ENCODE measurements at places on chromosomes 16 and 17.

DNA sequence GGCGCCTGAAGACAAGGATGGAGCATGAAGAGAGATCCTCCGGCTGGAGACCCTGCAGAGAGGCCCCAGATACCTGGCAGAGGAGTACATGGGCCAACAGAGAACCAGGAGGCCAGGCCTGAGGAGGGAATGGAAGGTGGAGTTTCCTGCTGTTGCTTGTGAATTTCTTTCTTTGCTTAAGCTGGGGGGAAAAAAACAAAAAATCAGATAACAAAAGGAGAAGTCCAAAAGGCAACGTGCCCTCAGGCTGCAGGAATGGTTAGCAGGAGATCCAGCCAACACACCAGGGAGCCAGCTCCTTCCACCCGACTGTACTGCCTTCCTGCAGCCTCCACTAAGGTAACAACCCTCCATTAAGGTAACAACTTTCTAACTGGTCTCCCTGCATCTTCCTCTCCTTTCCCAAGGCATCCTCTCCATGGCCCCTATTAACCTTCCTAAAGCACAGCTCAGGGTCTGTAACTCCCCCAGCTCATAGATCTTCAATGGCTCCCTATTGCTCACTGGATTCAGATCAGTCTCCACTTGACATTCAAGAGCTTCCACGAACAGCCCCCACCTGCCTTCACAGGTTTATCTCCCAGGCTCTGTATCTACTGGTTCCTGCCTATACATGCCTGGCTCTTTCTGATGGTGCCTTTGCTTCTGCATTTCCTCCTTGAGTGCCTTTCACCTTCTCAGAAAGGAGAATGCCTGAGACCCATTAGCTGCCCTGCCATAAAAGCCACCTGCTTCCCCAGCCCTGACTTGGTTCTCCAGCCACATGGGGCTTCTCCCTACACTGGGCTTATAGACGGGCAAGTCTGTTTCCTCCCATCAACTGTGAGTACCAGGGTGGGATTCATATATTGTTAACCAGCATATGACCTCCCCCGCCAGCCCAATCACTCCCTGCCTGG is 725 bp upstream of the ARL5C start:
- no peak for DNase-seq

GRCh38 chr17:13728781-13729180 is 127.1 kb upstream of the HS3ST3A1 start:
- no peak for DNase-seq

DNA sequence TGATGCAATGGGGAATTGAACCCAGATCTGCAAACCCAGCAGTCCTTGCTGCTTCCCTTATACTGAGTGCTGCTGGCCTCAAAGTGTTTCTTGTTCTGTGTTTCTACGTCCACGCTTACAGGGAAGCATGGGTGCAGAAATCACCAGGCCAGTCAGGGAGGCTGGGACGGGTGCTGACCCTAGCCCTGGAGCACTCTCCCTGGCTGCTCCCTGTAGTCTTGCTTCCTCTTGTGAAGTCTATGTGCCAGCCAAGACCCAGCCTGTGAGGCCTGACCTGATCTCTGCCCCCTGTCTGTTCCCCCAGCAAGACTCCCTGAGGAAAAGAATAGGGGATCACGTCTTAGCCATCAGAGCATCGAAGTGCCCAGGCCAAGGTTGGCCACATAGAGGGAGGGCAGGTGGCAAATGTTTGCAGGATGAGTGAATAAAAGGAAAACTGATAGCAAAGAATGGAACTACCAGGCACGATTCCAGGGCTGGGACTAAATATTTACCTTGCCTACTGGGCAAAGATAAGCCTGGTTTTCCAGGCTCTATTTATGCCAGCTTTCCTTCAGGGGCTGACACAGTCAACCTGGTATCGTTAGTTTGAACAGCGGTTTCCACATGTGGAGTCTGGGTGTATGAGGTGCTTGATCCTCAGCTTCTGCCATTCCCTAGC is 41.2 kb upstream of the RHOT1 start:
- no peak for DNase-seq

DNA sequence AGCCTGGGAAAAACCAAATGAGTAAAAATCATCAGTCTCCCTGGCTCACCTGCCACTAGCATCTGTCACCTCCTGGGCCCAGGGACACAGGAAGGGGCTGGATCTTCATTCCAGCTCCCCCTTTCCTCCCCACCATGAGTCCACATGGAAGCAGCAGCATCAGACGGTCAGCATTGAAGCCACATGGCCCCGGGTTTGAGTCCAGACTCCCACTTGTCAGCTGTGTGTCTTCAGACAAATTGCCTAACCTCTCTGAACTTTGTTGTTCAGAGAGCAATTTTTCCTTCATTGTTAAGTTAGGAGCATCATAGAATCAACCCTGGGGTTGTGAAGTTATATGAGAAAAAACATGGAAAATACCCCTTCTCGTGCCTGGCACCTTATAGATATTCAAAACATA is 10.7 kb downstream of the CACNG4 start:
- no peak for DNase-seq

- no peak for DNase-seq
Measured at GRCh38 chr16:80614908-80615671, 74.3 kb downstream of the DYNLRB2 start.

DNA sequence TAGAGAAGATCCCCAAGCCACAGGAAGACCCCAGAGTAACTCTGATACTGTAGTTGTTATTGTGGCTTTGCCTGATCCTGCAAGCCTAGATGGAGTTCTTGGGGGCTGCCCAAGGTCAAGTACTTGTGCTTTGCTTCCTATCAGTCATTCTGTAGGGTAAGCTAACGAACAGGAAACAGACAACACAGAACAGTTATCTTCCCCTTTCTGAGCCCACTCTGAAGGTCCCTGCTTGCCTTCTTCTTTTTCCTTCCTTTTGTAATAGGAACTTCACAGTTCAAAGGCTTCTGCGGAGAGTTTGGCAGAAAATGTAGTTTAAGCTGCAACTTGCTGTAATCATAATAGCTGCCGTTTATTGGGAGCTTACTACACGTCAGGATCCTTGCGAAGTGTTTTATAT is 494.1 kb upstream of the ERCC4 start:
- DNase-seq: no peak

GRCh38 chr17:76273445-76274111 is 8.4 kb downstream of the UBALD2 start:
- no peak for DNase-seq

GRCh38 chr17:18896146-18896545 is 38.2 kb downstream of the PRPSAP2 start:
- no peak for DNase-seq

GRCh38 chr17:61345825-61346666 is 53.6 kb upstream of the TBX2 start:
- no peak for DNase-seq

GRCh38 chr17:79829004-79829403 is 10.2 kb downstream of the CBX4 start:
- no peak for DNase-seq

GRCh38 chr17:65718601-65719000 is 157.2 kb upstream of the AXIN2 start:
- DNase-seq: no peak

DNA sequence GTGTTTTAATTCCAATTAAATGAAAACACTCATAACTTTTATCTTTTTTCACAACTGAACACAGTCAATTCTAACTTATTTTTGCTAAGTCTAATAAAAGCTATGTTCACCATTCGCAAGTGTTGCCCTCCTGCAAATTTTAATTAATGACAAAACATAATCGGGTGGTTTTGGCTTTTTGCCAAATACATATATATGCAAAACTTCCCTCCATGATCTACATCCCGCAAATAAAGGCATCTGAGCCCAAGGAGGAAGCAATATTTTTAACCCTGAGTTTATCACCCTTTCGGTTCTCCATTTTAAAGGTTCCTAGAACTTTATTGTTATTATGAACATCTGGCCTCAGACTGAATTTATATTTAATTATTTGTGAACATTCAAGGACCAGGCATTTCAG is 507.9 kb downstream of the CDH13 start:
- DNase-seq: no peak

GRCh38 chr16:84278968-84279367 is 15.7 kb upstream of the WFDC1 start:
- DNase-seq: no peak

DNA sequence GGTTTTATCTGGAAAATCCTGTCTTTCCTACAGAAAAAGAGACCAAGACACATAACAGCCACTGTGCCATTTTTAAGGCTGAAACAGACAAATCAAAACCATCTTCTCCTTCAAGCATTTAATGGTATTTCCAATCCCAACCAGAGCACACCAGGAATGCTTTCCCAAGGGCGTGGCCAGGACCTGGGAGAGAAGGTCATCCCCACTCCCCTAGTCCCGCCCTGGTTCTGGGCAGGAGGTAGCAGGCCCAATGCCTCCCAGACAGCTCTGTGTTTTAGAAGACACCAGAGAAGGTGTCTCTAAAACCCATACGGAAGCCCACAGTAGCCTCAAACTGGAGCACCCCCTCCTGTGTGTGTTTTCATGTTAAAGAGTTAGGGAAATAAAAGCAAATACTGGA is 214.4 kb downstream of the ZFHX3 start:
- DNase-seq: no peak

DNA sequence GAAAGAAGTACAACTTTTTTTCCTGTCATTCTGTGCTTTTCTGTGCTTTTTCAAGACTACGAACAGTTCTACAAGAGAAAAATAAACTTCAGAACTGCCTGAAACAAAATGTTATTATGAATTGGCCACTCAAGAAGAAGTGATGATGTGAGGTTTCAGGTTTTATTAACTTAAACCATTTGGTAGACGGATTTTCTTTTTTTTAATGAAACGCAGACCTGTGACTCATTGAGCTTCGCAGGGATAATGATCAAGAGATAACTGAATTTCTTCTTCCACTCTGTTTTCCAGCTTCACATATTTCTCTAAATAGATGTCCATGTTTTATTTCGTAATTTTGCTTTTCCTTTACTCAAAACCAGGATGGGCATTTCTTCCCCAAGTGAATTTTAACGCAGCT is 32.7 kb downstream of the AIPL1 start:
- DNase-seq: no peak

DNA sequence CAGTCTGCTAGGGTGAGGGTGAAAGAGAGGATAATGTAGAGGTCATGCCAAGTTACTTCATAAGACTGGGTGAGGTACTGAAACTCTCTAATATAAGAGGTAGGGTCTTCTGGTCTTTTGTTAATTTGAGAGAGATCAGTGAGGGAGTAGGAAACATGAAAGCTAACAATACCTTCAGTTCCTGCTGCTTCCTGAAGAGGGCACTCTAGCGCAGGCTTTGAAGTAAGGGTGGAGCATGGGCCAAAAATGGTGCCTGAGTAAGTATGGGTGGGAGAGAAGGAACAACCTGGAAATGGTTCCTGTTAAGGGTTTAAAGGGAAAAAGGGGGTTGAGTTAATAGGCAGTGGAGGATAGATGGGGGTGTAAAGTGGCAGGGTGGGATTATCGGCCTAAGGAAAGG is 2449.5 kb downstream of the TP53TG3F start:
- DNase-seq: no peak

GRCh38 chr17:6052926-6053325 is 17.3 kb upstream of the WSCD1 start:
- DNase-seq: no peak

- DNase-seq: no peak
Measured at GRCh38 chr17:79655672-79656290, 44.9 kb upstream of the RBFOX3 start.

DNA sequence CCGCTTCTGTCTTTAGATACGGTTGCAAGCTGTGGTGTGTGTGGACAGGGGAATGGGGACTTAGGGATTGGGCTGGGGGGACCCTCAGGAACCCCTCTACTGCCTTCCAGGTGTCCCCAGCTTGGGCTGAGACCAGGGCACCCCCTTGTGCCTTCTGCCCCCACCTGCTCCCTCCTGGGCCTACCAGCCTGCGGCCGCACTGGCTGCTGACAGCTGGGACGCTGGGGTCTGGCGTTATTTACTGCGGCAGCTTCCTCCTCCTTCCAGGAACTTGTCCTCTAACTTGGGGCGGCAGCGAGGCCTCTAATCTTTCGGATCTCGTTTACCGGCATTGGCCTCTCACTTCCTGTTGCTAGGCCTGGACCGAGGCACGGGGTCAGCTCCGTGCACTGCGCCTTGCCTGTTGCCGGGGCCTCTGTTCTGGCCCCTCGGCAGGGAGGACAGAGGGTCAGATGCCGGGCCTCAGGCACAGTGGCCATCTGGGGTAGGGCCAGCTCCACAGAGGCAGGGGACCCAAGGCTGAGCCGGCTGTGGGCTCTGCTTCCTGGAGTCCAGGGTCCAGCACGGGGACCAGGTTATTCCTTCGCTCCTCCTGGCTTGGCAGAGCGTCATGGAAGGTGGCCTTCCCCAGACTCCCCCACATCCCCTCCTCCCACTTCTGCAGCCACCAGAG is 31.8 kb downstream of the TMEM235 start:
- DNase-seq: no peak

GRCh38 chr16:89764711-89765201 is 43.4 kb downstream of the ZNF276 start:
- DNase-seq: no peak

- no peak for DNase-seq
Measured at GRCh38 chr17:10649602-10650001, 7.5 kb downstream of the MYH3 start.

- no peak for DNase-seq
Measured at GRCh38 chr17:14381606-14382005, 80.7 kb downstream of the HS3ST3B1 start.

GRCh38 chr17:12959441-12959840 is 58.4 kb downstream of the ELAC2 start:
- no peak for DNase-seq

GRCh38 chr17:5533486-5534315 is 47.3 kb downstream of the MIS12 start:
- DNase-seq: no peak

GRCh38 chr17:75353176-75353575 is 52.3 kb downstream of the GRB2 start:
- DNase-seq: no peak

- DNase-seq: no peak
Measured at GRCh38 chr17:58007781-58008706, 998 bp upstream of the SRSF1 start.

DNA sequence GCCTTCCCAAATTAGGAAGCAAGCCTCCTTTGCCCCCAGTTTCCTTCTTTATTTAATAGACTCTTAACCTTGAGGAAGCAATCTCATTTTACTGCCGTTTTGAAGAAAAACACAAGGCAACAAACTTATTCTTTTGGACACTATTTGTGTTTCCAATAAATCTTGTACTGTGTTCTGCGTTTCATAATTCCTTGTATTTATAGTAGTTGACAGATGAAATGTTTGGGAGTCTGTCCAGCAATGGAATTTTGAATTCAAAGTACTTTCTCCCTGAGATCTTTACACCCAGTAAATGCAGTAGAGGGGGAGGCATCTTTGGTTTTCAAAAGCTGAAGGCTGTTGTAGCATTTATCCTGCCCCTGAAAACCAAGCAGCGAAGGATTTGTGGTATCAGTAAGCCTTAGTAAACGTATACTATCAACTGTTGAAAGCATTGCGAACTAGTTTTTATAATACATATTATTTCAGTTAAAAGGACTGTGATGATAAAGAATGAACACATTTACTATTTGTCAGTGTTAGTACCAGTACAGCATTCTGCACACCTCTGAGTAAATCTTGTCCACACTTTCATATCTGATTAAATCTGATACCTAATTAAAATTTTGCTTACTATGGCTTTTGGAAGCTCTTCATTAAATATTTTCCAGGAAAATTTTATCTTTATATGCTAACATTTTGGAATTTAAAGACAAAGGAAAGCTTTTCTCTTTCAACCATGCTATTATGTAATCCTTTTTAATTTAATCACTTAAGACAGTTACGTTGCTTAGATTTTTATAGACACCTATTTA is 83.1 kb downstream of the TNRC6C start:
- DNase-seq: no peak

All from activated CD4-positive, alpha-beta T cell treated with anti-CD3 and anti-CD28 coated beads for 24 hours (primary cell).